ENCODE measurements at places on chromosomes 12 and 14.
A peak's percentile ranks its signal among the peaks of the same experiment; 100 is the strongest.

DNA sequence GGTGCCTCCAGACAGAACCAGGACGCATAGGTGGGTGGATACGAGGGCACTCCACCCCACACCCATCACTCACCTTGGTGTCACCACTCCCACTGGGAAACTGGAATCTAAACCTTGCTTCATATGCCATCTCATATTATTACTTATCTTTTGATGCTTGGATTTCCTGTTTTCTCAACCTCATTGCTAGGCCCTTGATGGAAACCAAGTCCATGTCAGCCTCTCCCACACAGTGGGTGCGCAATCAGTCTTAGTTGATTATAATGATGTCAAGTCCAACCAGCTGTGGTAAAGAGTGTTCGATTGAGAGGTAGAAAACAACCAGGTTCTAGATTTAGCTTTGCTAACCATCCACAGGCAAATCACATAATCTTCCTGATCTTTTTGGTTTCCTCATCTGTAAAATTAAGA, 584 bp upstream of the DDHD1 start:
- no peak for DNase-seq

DNA sequence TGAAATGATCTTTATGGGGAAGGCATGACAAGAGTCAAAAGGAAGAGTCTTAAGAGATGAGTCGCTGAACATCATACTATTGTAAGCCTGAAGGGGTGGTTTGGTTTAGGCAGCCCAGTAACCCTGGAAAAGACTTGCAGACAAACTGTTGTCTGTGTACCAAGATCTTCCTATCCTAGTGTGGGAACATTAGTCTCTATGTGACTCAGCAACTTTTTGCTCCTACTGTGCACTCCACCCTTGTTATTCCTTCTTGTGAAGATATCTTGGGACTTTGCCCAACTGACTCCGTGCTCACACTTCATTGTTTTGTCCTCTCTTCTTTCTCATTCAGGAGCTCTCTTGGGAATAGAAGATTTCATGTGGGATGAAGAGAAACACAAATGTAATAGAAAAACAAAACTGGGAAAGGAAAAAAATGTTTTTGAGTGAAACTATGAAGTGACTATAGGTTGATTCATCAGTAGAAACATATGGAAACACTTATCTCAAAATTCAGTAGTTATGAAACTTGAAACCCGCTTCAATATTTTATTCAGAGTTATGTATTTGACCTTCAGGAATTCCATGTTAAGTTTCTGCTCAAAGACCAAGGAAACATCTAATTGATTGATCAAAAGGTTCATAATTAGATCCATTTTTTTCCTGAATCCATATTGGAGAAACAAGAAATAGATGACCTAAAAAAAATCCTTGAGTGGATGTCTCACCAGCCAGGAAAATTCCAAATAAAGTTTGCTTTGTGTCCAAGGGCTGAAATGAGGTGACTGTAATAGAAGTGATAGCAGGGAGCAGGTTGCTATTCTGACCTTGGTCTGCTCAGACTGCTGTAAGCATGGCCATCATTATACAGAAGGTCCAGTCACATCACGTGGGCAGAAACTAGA, 67.2 kb downstream of the BTG1 start:
- DNase-seq: peak; percentile 98

DNA sequence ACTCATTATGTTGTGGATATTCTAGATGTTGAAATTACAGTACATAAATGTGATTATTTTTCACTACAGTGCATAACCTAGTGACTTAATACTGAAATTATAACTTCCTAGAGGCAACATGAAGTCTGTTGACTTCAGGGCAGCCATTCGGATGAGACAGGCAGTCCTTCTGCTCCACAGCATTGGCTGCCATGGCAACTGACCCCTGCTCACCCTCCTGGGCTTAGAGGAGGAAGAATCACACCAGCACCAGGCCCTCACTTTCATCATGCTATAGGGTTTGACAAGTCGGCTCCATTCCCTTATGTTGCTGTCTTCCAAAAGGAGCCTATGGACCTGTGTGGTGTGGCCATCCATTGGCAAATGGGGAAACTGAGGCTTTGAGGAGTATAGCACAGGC, 233.5 kb upstream of the TMEM132C start:
- DNase-seq: no peak

- peak; percentile 22 for DNase-seq
Observed at GRCh38 chr14:87944987-87945604, 47.9 kb downstream of the GALC start.

GRCh38 chr12:67648521-67649260, at the start of gene DYRK2:
Gene DYRK2, plus strand, starts transcription at chr12:67648745. Its CDS starts 389 bp downstream, at chr12:67649134.
- no peak for DNase-seq

DNA sequence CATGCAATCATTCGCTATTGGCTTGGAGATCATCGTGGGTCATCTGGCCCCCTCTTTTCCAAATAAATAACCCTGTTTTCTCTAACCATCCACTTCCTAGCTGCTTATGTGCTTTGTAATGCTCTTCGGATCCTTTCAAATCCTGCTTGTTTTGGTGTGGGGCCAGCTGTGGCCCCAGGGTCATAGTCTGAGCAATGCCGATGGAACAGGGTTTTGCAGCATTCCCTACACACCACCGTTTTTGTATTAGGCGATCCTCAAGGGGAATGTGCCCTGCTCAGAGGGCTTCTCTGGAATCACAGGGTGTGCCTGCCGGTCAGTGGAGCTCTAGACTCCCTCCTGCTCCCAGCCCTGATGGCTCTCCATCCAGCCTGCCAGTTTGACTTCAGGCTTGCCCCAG, 78.1 kb upstream of the NRXN3 start:
- no peak for DNase-seq

DNA sequence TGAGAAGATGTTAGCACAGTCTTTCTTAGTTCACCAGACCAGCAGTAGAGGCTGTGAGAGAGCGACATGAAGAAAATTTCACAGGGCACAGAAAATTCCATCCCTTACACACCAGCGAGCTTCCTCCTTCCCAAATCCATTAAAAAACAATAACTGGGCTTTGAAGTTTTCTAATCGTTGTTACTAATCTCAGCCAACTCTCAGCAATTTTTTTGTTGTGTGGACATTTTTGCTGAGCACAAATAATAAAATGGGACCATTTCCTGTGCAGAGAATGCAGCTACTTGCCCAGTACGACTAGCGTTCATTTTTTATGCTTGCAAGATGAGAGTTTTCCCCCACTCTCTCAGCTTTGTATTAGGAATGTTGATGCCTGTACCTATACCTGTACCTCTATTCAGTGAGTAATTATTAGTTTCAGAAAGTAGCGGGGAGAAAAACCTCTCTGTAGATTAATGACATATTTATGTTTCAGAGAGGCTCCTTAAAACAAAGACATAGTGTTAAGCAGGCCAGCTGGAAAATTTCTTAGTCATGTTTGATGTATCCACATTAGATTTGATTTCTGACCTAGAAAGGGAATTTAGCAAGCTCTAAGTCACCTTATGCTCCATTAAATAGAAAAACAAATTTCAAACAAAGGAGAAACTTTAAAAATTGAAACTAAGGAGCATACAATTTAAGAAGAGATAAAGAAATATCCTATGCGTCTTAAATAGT, 146.5 kb downstream of the SRGAP1 start:
- no peak for DNase-seq

DNA sequence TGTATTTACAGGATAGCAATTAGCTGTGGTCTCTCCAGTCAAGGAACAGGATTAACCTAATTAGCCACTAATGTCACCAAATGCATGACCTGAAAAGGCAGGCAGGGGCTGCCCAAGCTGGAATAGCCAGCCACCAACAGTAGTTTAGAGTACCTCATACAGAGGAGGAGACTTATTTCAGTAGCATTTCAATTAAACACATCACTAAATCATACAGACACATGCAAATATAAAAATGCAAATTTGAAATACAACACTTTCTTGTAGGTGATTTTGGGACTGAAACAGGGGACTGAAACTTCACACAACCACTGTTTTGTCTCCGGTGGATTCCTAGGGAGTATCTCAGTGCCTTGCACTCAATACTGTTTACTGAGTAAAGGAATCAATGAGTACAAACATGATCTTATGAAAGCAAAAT, 636 bp upstream of the IFNG-AS1 start:
- DNase-seq: no peak

- no peak for DNase-seq
Observed at GRCh38 chr14:103000291-103000921, 56.9 kb downstream of the CDC42BPB start.

DNA sequence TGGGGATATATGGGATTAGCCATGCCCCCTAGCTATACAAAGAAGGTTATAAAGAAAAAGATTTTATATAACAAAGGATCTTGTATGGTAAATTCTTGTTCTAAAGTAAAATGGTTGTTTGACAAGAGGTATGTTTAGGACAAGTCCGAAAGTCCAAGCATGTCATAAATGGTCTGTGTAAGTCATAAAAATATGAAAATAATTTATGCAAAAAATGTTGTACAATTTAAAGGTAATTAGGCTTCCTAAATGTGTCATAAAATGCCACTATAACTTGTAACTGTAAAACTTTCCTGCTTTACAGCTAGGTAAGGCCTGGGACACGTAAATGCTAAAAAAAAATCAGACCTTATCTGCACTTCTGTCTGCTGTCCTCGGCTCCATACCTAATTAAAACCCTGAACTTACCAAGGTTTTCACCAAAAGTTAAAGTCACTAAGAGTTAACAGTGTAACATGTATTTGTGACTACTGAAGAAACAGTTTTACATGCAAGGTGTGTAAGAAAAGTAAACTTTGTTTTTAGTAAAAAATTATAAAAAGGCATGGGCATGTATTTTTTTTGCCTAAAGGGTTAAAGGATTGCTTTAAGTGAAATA, 110.0 kb upstream of the RESF1 start:
- DNase-seq: peak; percentile 16

DNA sequence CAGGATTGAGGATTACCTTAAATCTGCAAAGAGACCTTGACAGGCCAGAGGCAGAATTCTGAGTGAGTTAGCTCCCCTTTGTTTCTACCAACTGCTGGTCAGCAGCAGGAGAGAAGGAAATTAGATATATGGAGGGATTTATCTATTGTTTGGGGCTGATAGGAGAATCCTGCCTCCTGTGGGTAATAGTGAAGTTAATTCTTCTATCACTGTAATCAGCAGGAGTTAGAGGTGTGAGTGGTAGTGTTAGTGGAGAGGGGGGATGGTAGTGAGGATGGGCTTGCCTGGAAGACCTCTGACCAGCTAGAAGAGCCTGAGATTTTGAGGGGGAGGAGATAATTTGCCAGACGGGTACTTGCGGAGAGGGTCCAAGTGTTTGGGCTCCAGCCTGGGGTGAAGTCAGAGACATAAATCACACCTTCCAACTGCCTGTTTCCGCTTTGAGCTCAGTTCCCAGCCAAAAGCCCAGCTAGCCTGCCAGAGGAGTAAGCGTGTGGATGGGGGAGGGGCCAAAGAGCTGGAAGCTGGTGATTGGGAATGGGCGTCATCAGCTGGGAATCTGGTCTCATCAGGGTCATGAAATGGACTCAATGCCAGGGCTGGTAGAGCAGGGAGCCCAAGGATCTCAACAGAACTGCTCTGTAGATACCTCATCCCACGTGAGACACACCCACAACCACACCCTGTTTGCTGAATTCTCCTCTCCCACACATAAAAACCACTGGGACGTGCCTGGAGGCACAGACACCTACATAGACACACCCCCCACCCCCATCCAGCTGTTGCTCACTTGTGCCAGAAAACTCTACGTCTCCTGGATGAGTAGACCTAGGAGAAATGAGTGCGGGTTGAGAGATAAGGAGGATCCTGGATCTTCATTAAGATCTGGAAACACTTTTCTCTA, 13.1 kb upstream of the ITGA5 start:
- peak; percentile 54 for DNase-seq

DNA sequence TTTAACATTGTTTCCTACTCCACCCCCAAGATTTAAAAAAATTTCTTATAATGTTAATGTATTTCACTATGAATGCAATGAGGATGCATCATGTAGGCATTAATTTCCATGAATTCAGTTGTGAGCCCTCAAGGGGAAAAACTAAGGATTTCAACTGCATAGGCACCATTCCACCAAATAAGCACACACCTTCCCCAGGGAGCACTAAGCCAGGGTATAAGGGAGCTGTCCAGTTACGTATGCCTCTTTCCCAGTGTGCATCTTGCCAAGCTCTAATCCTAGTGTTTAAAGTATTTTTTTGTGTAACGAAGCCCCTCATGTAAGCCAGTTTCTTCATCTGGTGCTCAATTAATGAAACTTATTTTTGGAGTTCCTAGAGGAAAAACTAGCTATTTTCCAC, 6.6 kb downstream of the FERMT2 start:
- DNase-seq: no peak

DNA sequence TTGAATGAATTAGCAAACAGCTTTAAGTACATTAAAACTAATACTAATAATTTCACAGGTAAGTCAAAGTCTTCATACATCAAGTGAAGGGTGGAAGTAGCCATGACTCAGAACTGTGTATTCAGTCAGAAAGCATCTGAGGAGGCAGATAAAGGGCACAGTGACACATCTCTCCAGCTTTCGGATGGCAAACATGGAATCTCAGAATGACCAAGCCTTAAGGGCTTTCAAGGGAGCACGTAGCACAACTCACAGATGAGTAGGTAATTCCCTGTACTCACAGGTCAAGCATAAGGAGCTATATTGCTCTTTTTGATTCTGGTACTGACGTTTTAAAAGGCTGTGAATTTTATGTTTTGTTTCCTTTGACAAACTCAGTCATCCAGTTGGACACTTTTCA, 56.0 kb downstream of the MDGA2 start:
- DNase-seq: peak; percentile 66

- DNase-seq: no peak
Observed at GRCh38 chr12:108115123-108116121, 13.7 kb upstream of the WSCD2 start.

DNA sequence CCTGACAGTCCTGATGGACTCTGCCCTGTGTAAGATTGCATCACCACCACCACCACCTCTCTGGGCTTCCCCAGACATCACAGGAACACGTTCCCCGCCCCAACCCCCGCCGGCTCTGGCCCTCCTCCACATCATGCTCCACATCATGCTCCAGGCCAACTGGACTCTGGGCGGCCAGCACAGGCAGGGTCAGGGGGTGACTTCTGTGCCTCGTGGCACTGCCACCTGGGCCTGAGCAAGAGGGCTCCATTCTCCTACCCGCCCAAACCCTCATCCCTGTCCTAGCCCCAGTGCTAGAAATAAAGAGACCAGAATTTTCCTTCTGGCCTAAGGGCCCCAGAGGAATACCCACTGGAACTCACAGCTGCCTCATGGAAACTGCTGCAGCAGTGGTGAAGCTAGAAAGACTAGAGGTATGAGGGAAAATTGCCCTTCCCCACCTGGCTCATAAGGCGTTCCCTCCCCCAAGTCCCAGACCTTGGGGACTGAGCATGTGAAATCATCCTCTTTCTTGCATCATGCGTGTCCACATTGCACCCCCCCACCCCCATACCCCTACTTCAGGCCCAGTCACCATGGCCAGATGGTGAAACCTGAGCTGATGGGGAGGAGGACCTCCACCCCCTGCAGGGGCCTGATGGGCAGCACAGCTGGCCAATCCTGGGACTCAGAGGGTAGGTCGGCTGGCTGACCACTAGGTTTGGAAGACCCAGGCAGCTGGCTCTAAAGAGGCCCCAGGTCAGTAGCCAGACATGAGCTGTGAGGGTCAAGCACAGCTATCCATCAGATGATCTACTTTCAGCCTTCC, at the start of gene INHBE:
TSS of gene INHBE (plus strand) at position 742 of the 808 bp plus-strand sequence. CDS start 230 bp downstream, outside the sequence.
- no peak for DNase-seq

DNA sequence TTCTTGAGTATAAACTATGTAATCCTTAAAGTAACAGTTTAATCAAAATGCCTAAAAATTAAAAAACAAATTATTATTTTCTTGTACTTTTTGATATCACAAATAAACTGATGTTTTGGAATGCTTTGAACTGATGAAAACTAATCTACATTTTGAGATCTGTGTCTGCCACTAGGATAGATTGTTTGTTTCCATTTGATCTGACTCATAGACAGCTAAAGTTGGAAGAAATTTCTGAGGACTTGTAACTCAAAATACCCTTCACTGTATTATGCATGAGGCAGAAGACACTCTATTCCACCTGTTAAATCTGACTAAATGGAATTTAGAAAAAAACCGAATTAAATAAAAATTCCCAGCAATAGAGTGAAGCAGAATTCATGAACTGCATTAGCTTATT, 1400.0 kb upstream of the FLRT2 start:
- no peak for DNase-seq

Measured in HS-5 (cell line).